Heart left ventricle (tissue), 16 donors: ENCODE measurements at places on chromosomes 12 and 14.

GRCh38 chr14:59633486-59633885, 56.9 kb upstream of the CCDC175 start:
- no peak for DNase-seq

DNA sequence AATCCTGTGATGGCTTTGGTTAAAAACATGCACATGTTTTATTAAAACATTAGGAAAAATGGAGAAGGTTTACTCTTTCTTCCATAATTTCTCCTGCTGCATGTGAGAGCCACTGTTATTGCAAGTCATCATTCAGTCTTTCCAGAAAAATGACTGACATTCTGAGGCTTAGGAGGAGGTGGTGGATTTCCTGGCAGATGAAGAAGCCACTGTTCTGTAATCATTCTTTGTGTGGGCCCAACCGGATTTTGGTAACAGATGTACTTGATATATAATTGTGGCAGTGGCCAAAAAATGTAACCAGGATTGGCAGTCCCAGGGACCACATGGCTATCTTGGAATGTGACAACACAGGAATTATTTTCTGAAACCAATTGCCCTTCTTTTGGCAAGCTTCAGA, 120.2 kb downstream of the DAAM1 start:
- no peak for DNase-seq

GRCh38 chr12:104958805-104959334, 780 bp upstream of the SLC41A2 start:
- no peak for DNase-seq

DNA sequence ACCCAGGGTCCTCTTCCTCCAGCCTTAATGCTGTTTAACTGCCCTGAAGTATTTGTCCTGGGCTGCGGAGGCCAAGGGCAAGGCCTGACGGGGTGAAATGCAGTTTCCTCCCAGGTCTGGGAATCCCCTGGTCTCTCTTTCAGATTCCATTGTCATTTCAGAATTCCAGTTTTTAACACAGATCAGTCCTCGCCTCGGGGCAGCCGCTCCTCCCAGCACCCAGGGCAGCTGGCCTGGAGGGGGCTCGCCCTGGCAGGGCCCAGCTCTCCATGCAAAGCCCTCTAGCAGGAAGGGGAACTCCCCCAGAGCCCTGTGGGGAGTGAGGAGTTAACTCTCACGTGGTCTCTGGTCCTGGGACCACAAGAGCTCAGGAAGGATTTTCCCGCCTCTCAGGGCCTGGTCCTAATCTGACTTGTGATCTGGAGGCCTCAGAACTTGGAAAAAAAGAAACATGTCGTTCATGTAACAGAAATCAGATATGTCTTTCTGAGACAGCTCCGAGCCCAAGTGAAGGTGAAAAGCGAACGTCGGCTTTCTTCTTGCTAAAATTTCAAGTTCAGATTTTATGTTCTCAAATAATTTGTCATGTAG, 265.6 kb upstream of the SFSWAP start:
- no peak for DNase-seq

- no peak for DNase-seq
Observed at GRCh38 chr12:52480073-52480472, 6.5 kb upstream of the KRT6C start.

GRCh38 chr12:106955377-106956047, at the start of gene TMEM263:
Gene TMEM263, plus strand, starts transcription at chr12:106955907. Its CDS starts 11,210 bp downstream, at chr12:106967117.
- DNase-seq = peak; percentile 97

DNA sequence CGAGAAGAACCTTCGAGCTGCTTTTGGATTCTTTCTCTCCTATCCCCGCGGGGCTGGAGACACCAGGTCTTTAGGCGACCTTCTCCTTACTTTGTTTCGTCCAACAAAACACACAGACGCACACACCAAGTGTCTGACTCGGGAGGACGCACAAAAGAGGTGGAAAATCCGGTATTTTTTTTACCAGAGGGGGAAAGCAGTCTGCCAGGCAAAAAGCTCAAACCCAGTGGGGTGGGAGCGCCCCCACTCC, 2.1 kb downstream of the SIX4 start:
- no peak for DNase-seq

DNA sequence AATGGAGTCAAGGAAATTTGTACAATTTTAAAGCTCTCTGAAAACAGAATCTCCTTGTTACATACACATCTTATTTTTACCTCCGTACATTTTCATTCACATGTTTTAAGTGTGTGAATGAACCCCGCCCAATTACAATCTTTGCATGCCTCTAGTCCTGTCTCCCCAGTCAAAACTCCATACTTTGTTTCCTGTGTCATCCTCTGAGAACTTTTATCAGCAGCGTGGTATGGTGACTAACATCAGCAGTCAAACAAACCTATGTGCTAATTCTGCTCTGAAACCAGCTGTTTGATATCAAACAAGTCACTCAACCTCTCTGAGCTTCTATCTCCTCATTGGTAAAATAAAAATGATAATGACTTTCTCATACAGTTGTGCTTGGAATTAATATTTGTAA, 15.8 kb upstream of the ERGIC2 start:
- DNase-seq = no peak

DNA sequence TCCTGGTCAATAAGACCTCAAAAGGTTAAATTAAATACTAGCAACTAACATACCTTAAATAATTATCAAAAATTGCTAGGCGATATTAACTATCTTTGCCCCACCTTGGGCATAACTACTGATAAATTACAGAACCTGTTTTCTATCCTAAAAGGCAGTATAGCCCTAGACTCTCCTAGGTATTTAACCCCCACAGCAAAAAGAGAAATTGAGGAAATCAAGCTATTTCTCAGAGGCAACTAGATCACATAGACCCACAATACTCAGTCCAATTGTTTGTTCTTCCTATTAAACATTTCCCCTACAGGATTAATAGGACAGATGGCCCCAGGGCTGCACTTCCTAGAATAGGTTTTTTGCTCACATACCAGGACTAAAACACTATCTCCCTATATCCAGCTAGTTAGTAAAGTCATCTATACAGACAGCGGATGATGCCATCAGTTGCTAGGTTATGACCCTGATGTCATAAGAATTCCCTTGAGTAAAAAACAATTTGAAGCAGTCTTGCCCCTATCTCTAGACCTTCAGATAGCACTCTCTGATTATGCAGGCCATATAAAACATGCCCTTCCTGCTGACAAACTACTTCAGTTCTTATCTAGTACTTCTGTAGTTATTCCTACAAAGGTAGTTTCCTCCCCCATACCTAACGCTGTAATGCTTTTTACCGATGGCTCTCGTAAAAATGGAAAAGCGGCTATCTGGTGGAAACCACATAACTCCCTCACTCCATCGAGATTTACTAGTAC, 118.4 kb downstream of the PPHLN1 start:
- DNase-seq = no peak
